Stimulated activated CD4-positive, alpha-beta T cell treated with anti-CD3 and anti-CD28 coated beads, Interleukin-1b, Interleukin-23, amount 100 ng/mL, for 1 hour (primary cell): ENCODE measurements at places on chromosomes 3 and 15.

- DNase-seq: no peak
Measured at GRCh38 chr3:64223791-64224745, 1.2 kb downstream of the PRICKLE2 start.

- no peak for DNase-seq
Measured at GRCh38 chr3:74465715-74466410, 148.6 kb downstream of the CNTN3 start.

GRCh38 chr3:50464569-50464968 is 38.9 kb downstream of the CACNA2D2 start:
- DNase-seq: no peak

DNA sequence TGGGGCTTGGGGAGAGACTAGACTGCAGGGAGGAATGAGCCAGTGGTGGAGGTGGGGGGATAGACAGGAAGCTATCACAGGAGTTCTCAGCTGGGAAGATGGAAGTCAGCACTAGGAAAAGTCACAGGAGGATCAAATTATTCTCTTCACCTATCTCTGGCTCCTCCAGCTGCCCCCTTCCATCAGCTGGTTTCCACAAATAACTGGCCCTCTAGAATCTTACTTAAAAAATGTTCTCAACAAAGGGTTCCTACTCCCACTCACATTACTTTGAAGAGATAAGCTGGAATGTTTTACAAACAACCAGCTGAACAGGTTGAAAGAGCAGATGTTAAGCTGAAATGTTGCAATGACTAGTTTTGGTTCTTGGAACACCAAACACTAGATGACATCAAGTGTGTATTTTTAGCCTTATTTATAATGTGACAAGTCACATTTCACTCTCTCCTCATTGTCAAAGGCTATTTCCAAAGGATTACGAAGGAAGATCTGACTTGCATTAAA is 102.7 kb upstream of the AADACL2 start:
- no peak for DNase-seq

- no peak for DNase-seq
Measured at GRCh38 chr3:182165234-182165633, 453.5 kb downstream of the SOX2 start.

- no peak for DNase-seq
Measured at GRCh38 chr3:94996743-94997142, 933.9 kb downstream of the NSUN3 start.

GRCh38 chr3:5144316-5144994 is 22.4 kb downstream of the ARL8B start:
- DNase-seq: no peak

GRCh38 chr3:124780356-124780755 is 50.1 kb downstream of the UMPS start:
- no peak for DNase-seq

GRCh38 chr3:44476181-44476611 is 1.3 kb downstream of the ZNF445 start:
- no peak for DNase-seq

DNA sequence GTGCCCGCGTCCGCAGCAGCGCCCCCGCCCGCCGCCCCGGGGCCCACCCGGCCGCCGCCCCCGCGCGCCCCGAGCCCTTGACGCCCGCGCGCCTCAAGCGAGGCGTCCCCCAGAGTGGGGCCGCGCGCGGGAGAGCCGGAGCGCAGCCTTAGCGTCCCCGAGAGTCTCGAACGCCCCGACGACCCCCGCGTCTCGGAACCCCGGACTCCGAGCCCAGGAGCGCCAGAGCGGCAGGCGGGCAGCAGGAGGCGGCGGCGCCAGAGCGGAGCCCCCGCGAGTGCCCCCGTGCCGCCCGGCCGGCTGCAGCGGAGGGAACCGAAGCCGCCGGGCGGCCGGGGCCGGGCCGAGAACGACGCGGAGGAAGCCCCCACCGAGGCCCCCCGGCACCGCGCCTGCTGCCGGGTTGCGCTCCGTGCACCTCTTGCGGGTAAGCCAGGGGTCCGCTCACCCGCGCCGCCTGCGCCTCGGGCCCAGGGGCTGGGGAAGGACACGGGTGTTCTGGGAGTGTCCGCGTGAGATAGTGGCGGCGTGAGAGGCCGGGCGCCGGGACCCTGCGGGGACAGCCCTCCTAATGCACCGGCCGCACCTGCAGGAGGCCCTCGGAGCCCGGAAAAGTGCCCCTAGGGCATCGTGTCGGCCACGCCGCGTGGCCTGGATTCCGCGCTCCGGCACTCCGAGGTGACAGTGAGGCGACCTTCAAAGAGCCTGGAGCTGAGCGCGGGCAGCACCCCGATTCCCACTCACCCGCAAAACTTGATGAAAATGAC is 52.0 kb upstream of the ULK4 start:
- DNase-seq: no peak

DNA sequence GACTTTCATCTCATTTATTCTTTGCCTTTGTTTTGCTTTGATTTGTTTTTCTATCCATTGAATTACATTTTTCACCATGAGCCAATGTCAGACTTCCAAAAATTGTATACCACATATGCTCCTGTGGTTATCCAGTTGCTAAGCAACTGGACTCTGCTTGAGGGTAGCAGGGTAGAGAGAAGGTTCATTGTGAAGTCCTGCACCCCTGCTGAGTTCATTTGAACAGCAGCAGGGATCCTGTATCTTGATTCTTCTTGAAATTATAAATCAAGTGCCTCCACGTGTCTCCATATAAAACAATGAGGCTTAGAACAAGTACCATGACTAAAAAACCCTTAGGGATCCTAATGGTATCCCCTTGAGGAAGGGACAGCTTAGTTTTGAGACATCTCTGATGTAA is 449.3 kb downstream of the ROBO2 start:
- no peak for DNase-seq

DNA sequence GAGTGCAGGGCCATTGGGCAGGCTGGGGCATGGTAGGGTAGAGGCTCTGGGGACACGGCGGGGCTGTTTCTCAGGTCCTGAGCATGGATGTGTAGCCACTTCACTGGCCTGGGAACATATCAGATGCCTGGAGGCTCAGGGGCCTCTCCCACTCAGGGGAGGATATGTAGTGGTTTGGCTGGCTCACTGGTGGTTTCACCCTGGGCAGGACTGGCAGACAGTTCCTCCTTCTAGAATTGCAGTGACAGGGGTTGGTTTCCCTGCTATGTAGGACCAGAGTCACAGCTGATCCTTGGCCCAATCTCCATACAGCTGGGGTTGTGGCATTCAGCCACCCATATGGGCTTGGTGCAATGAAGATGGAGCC is 4.8 kb upstream of the ARHGAP31 start:
- no peak for DNase-seq

DNA sequence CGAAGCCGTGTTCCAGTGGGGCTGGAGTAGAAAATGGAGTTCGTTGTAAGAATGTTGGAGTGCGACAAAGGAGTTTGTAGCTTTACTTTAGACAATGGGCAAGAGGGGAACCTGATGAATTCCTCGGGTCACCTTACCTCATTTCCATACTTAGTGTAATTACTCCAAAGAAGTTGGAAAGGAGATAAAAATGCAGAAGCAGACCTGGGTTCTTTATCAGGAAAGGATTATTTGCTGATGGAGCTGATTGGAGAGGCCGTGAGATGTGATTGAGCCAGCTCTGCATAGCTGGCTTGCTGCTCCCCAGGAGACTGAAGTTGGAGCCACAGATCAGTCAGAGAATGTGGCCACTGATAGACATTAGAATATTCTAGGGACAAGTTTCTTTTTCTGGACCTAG is 33.4 kb upstream of the TBL1XR1 start:
- DNase-seq: no peak

DNA sequence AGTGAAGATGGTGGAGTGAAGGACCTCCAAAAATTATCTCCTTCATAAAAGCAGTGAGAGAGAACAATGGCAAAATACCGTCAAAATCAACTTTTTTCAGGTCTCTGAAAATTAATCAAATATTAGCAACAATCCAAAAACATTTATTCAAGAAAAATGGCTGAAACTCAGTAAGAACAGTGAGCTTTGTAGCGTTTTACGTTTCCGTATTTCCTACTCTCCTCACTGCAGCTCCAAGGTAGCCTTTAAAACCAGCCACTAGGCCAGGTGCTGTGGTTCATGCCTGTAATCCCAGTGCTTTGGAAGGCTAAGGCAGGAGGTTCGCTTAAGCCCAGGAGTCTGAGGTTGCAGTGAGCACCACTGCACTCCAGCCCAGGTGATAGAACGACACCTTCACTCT is 38.5 kb downstream of the ATP10A start:
- no peak for DNase-seq

- DNase-seq: no peak
Measured at GRCh38 chr3:143145906-143146305, 26.3 kb downstream of the CHST2 start.

DNA sequence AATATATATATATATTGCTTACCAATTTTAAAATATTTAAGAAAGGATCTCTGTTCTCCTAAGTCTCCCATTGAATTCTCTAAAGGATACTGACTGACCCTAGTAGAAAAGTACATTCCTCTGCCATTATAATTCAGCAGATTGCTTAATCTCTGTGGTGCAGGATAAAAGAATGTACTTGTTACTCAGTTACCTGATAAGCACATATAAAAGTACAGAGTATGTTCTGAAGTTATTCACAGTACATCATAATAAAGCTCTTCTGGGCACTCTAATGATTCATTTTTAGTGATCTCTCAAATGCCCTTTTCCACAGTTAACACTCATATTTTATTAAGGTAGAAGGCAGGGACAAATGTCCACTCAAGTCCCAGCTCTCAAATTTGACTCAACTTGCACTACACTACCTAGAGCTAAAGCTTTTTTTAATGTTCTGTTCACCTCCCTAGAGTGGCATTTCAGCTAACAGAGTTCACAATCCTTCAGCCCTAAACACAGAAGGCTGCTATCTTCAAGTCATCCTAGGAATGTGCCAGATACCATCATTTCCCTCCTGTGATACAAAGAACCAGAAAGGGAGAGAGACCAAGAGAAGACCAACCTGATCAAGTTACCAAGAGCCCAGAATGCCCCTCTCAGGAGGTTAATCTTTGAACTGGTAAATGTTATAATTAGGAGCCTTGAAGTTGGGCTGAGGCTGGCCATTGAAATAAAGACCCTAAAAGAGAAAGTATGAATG is 53.3 kb downstream of the MEIS2 start:
- no peak for DNase-seq

DNA sequence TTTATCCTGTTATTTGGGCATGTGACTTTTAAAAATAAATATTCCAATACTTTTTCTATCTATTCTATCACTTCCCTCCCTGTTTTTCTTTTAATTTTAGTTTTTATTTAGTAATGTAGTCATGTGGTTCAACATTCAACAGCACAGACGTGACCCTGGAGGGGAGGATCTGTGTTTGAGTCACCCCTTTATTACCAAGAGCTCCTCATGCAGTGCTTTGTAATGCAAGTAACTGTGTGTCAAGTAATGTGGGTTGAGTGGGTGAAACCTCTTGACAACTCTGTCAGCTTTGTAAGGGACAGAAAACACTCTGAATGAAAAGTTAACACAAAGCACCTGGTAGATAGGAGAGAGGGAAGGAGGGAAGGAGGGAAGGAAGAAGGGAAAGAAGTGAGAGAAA is 89.7 kb upstream of the FGF12 start:
- DNase-seq: no peak

- DNase-seq: no peak
Measured at GRCh38 chr3:152257563-152258035, 11.1 kb upstream of the MBNL1 start.

GRCh38 chr15:70060214-70060992 is 37.3 kb downstream of the TLE3 start:
- no peak for DNase-seq

DNA sequence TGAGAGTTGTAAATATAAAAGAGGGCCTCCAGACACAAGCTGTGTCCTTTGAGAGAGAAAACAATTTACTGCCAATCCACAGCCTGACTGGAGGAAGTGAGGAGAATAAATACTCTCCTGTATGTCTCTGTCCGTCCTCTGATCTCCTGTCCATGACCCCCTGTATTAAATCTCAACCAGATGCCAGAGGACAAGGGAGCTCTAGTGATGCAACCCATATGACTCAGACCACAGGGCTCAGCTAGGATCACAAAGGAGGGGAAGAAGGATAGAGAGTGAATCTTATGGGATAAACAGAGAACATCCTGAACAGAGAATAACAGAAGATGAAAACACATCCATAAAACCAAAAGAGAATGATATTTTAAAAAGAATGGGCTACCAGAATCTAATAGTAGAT is 482.6 kb downstream of the PLOD2 start:
- DNase-seq: no peak

GRCh38 chr3:99868311-99868646 is 50.6 kb downstream of the CMSS1 start:
- no peak for DNase-seq

- no peak for DNase-seq
Measured at GRCh38 chr3:97830638-97831037, 8.8 kb downstream of the CRYBG3 start.

- no peak for DNase-seq
Measured at GRCh38 chr3:79367066-79367465, 400.7 kb downstream of the ROBO1 start.

GRCh38 chr15:71662306-71662705 is 148.0 kb upstream of the NR2E3 start:
- no peak for DNase-seq

- DNase-seq: no peak
Measured at GRCh38 chr3:39937874-39938273, 128.5 kb downstream of the MYRIP start.

DNA sequence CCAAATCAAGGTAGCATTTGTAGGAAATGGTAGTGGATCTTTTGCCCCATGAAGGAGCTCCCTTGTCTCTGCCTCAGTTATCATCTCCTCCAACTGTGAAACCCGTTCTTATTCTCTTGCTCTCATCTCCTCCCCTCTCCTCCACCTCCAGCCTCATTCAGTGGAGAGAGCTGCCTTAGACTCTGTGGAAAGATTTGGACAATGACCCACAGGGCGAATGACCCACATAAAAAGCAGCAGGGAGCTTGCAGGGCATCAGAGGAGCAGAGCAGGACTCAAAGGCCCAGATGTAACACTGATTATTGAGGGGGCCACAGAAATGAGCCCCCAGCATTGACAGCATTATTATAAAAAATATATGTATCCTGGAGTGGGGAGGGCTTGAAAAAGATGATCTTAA is 641.1 kb upstream of the CFAP20DC start:
- no peak for DNase-seq
